ENCODE measurements at places on chromosomes 7 and 10.

GRCh38 chr7:149790754-149791360, 17.5 kb upstream of the ZNF467 start:
- no peak for DNase-seq

GRCh38 chr7:36606976-36607720, 117.1 kb downstream of the AOAH start:
- DNase-seq: peak; percentile 56

- no peak for DNase-seq
Measured at GRCh38 chr7:104816537-104816936, 197.5 kb upstream of the KMT2E start.

GRCh38 chr7:155462163-155462735, 4.3 kb downstream of the EN2 start:
- DNase-seq: no peak

DNA sequence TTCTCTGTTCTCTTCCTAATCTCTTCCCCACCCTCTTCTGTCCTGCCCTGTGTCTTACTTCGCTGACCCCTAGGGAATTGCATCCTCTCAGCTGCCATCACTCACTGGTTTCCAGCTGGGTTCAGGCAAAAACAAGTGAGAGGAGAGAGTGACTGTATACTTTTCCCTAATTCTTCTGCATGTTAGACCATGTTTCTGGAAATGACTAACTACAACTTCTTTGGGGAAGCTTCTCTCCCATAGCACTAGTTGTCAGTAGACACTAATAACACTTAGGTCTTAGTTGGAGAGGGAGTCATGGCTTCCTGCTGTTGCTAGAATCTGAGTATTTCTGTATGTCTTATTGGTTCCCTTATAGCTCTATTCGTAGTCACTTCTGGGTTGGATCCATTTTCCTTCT, 299.0 kb upstream of the FZD1 start:
- DNase-seq: no peak

- DNase-seq: no peak
Measured at GRCh38 chr10:77970869-77971803, 44.6 kb upstream of the DLG5 start.

GRCh38 chr7:28418311-28418710, 6.0 kb downstream of the CREB5 start:
- DNase-seq: no peak

GRCh38 chr7:39605087-39605486, 18.3 kb upstream of the RALA start:
- no peak for DNase-seq

DNA sequence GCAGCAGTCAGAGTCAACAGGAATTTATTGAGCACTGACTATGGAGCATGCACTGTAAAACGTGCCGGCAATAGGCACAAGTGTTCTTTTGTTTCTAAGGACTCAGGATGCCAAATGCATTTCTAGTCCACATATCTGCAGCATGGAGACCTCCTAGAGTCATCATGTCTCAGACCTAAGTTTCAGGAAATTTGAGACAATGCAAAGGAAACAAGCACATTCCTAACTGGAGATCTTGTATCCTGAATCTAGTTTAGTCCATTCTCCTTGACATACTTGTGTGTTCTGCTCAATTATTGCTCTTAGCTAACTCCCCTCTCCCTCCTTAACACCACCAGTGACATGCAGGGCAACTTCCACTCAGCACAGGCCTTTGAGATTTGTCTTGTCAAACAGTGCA, 173.2 kb downstream of the ZNF438 start:
- no peak for DNase-seq

GRCh38 chr7:80929619-80930018, 10.8 kb upstream of the SEMA3C start:
- DNase-seq: no peak
